ENCODE measurements at places on chromosomes 4 and X.

- DNase-seq: no peak
These were observed 74.1 kb downstream of the LDB2 start for GRCh38 chr4:16824278-16824806.

GRCh38 chr4:154719087-154719486 lies 24.7 kb upstream of the LRAT start:
- no peak for DNase-seq

GRCh38 chr4:109611045-109611646 lies 51.1 kb downstream of the MCUB start:
- DNase-seq: no peak

DNA sequence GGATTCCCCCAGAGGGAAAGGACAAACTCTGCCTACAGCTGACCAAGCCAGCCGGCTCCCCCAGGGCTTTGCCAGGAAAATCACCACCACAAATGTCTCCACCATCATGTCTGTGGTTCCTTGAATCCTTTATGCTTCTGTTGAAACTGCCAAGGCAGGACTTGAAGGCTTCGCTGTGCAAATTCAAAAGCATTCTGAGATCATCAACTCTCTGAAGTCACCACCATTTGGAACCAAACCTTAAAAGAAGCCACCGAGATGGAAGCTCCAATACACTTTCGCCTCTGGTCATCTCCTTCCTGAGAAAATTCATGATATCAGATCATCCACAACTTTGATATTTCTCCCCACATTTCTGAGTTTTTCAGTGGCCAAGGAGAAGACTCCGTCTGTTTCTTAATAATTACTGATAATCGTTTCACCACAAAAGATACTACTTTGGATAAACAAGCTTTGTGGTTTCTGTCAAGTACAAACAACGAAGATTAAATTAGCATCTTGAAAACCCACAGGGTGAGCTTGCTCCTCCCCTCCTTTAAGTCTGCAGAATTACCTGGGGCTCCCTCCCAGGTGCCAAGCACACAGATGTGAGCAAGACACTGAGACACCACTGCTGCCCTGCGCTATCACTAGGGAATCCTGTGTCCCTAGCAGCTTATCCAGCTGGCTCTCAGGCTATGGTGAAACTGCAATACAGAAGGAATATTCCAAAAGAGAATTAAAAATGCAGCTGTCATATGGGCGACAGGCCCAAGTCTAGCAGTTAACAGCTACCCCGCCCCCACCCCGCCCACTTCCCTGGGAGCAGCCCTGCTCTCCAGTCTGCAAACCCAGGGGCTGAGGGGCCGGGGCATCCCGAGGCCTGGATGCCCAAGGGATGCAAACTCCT lies 125.0 kb upstream of the TBL1X start:
- DNase-seq: no peak

GRCh38 chr4:2058264-2059045 lies 672 bp upstream of the NAT8L start:
- DNase-seq: peak; percentile 57

- DNase-seq: no peak
These were observed 10.1 kb upstream of the GSX2 start for GRCh38 chr4:54089875-54090274.

GRCh38 chr4:9994246-9994847 lies 26.9 kb downstream of the SLC2A9 start:
- no peak for DNase-seq

GRCh38 chr4:24559032-24559821 lies 25.1 kb downstream of the DHX15 start:
- peak; percentile 46 for DNase-seq

DNA sequence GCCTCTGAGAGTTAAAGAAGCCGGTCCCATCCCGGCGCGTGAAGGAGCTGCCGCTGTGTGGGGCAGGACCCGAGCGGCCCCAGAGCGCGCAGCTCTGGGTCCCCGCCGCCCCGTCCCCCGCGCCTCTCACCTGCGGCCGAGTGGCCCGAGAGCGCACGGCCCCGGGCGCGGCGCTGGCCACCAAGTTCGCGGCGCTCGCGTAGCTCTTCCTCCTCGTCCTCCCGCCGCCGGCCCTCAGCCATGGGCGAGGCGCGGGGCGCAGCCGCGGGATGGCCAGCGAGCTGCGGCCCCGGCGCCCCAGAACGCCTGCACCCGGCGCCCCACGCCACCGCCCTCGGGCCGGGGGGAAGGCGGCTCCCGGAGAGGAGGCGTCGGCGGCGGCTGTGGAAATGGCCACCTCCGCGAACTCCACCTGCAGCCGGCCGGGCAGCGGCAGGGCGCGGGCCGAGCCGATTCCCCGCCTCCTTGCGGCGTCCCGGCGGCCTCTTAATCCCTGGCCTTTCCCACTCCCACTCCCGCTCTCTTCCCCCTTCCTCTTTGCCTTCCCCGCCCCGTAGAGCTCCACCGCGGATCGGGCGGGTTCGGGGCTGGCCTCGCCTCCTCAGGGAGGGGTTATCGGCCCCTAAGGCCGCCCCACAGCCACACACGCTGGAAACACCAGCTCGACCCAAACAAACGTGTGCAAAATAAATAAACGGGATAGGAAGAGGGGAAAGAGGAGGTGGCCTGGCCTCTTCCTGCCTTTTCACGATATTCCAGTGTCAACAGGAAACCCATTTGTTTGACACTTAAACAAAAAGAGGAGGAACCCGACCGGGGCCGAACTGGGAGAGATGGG lies at the start of gene SH3D19:
SH3D19 (minus strand) TSS at position 495 of the 838 bp plus-strand sequence; CDS start at position 242, 253 bp downstream.
- peak; percentile 69 for DNase-seq

DNA sequence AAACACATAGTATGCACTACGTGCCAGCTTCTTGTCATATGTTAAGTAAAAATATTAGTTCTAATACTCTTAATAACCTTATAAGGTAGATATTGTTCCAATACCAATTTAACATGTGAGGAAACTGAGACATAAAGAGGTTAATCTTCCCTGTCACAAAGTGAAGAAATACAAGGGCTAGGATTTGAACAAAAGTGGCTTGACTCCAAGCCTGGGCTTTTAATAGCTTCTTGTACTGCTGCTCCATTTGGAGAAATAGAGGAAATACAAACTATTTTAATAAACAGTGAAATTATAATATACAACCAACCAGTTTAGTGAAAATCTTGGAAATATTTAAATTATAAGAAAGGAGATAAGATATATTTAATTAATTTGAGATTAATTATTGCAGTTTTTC lies 33.2 kb downstream of the TLL1 start:
- DNase-seq: no peak

GRCh38 chr4:85005865-85006377 lies 39.4 kb upstream of the WDFY3 start:
- DNase-seq: no peak

DNA sequence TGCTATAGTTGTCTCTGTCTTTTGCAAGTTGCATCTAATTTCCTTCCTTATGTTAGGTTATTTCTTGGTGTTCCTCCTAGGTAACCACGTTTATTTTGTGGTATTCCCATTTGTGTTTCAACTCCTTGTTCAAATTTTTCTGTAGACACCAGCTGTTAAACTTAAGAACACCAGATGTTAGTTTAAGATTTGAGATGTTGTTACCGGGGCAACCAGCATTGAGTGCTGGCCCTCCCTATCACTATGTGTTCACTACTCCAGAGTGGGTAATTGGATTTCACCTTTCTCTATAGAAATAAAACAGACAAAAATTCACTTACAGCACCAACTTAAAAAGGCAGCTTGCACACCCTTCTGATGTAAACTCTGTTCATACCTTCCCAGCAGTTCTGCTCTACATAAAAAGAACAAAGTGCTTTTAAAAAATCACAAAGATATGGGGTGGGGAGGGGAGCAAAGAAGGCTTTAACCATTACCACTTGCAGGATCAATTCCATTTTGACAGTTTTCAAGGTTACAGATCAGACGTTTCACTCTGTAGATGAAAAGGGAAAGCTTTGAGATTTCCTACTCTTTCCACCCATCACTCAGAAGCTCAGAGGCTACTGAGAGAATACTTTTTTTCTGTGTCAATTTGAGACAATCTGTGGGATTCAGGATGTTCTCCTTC lies 82.9 kb downstream of the DKK2 start:
- DNase-seq: no peak

- DNase-seq: peak; percentile 17
These were observed 614.3 kb downstream of the FAM133A start for GRCh38 chrX:94288325-94288724.

GRCh38 chr4:161186012-161186411 lies 977.8 kb downstream of the FSTL5 start:
- DNase-seq: no peak

DNA sequence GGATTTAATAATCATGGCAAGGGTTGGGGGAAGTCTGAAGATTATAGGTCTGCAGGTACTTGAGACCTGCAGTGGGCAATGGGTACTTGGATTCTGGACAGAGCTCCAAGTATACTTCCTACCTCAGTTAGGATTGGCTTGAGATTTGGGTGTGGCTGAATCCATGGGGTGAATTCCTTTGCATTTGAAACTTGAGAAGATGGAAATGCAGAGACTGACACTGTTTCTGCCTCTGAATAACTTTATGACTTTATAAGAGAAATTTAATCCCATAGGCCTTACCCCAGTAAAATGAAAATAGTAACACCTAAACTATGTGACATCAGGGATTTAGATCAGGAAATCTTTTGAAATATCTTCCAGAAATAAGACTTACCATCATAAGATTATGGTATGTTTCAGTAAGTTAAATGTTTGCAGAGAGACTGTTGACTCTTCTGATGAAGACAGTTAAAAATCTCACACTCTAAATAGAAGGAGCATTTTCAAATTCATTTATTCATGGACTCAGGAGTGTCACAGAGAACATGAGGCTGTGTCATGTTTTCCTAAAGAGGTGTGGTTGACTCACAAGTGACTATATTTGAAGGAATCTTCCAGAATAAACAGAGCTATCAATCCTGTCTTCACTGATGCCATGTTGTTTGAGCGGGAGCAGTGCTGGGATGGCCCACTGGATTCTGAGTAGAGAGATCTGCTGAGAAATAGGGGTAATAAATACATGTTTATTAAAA lies 513.5 kb upstream of the NR3C2 start:
- no peak for DNase-seq

- no peak for DNase-seq
These were observed 50.1 kb downstream of the GABRG1 start for GRCh38 chr4:46073778-46074177.

DNA sequence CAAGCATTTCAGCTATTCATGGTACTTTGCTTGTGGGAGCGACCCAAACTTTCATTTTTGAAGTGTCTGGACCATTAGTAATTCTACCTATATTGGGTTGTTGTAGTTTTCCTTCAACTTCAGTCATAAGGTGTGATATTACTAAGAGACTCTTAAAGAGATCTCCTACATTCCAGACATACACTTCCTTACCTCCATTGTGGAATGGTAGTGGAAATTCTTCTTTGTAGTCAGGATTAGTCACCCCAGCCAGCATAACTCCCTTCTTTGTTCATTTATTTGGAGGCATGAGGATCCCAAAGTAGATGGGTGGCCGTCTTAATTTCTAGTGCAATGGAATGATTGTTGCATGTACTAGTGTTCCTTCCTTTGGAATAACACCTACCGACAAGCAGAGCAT lies 991.4 kb downstream of the ARAP2 start:
- peak; percentile 1 for DNase-seq

DNA sequence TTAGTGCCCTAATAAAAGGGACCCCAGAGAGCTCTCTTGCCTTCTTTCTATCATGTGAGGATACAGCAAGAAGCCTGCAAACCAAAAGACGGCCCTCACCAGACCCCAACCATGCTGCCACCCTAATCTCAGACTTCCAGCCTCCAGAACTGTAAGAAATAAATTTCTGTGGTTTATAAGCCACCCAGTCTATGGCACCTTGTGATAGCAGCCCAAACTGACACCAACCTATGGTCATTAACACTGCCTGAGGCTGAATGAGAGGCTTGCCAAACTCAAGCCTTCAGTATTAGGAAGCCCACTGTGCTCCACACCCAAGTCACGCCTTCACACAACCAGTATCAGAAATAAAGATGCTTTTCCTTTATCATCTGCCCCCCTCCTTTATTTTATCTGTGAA lies 127.3 kb upstream of the KLF3 start:
- DNase-seq: no peak

- no peak for DNase-seq
These were observed 1389.5 kb downstream of the FAM133A start for GRCh38 chrX:95063554-95063953.

DNA sequence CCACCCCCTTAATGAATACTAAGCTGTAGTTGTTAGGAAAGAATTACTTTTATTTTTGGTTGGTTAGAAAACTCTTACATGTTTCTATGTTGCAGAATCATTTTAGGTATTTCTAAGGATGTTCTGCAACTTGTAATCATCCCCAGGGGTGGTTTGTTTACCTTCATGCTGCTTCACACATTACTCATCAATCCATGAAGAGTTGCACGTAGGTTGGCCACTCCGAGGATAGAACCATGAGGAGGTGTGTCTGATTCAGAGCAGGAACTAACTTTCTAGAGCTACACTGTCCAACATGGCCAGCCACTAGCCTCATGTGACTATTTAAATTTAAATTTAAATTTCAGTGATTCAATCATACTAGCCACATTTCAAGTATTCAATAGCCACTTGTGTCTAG lies 127.2 kb upstream of the FRMPD4 start:
- no peak for DNase-seq

DNA sequence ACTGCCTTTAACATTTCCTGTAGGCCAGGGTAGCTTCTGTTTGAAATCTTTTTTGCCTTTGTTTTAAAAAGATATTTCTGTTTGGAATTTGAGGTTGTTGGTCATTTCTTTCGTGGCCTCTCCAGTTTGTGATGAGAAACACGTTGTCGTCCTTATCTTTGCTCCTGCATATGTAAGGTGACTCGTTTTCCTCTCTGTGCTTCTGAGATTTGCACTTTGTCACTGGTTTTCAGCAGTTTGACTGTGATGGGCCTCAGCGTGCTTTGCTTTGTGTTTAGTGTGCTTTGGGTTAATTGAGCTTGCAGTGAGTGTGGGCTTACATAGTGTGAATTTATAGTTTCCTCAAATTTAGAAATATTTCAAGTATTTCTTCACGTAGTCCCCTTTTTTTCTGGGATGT lies 81.5 kb downstream of the FAM193A start:
- no peak for DNase-seq

DNA sequence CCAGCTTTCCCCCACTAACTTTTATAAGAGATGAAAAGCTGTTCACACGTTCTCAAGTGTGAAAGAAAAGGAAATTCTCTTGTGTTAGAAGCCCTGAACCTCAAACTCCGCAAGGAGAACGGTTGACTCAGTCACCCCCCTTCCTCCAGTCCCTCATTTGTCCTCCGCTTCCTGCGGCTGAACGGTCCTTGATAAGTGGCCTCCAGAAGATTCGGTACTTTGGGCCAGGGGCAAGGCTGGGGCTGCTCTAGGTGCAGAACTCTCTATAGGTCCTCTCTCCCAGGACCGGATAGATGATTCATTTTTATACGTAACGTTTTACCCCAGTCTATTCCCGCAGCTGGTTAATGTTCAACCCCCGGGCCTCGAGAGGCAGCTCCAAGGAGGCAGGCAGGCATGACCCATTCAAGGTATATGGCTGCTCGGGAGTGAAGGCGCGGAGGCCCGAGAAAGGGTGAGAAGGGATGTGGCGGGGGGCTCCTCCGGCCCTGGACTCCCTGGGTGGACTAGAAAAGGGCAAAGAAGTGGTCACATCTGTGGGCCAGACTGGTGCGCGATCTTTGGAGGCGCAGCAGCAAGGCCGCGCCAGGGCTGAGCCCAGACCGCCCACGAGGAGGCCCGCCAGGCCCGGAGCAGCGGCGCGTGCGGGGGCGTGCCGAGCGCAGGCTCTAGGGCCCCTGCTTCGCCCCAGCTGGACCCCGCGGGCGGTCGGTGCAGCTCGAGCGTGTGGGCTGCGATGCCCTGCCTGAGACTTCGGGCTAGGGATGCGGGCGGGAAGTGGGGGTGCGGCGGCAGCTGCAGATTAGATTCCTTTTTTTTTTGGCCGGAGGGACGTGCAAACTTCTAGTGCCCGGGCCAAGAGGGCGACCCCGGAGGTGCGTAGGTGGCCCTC lies 11.7 kb downstream of the PITX2 start:
- peak; percentile 67 for DNase-seq

GRCh38 chrX:74382613-74383012 lies 38.7 kb upstream of the SLC16A2 start:
- DNase-seq: peak; percentile 80

All from GM23338 (cell line).